ENCODE measurements at places on chromosomes 12 and 14.
A peak's percentile ranks its signal among the peaks of the same experiment; 100 is the strongest.

- H3K4me3 ChIP-seq, result no peak overlapping the region
- DNase-seq, result no peak
- peaks cover 26% of the 10 kb centered on the region for H3K36me3 ChIP-seq
- no peaks in the 10 kb centered on the region for H3K27me3 ChIP-seq
These were observed 11.8 kb downstream of the RPS6KA5 start for GRCh38 chr14:91048676-91049075.

- no peak overlapping the region for H3K27ac ChIP-seq
- no peaks in the 10 kb centered on the region for H3K36me3 ChIP-seq
These were observed 5.7 kb downstream of the SPIC start for GRCh38 chr12:101480849-101481248.

GRCh38 chr12:67623259-67623658 lies 25.3 kb upstream of the DYRK2 start:
- no peaks in the 10 kb centered on the region for H3K27me3 ChIP-seq
- H3K27ac ChIP-seq, result no peak overlapping the region
- peaks cover 6% of the 10 kb centered on the region for H3K36me3 ChIP-seq
- no peak for DNase-seq
- peaks cover 3% of the 10 kb centered on the region for H3K4me1 ChIP-seq

DNA sequence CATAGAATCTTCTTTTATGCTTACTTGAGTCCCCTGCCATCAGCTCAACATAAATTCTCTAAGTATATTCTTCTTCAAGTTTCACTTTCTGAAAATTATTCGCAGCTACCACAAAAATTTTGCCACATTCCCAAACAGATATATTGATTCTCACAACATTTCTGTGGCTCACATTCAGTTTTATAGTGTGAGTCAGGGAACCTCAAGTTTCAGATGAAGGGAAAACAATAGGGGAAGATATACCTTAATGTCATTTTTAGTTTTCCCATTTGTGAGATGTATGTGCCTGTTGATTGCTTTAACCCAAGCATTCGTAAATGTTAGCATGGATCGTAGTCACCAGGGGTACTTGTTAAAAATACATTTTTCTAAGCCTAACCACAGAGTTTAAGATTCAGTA lies 465.8 kb downstream of the CCER1 start:
- H3K27ac ChIP-seq, result no peak overlapping the region
- DNase-seq, result no peak
- no peaks in the 10 kb centered on the region for H3K27me3 ChIP-seq
- H3K4me3 ChIP-seq, result no peak overlapping the region

GRCh38 chr12:71128191-71128788 lies 29.5 kb downstream of the TSPAN8 start:
- H3K27ac ChIP-seq, result no peak overlapping the region
- no peak for DNase-seq
- no peaks in the 10 kb centered on the region for H3K36me3 ChIP-seq

GRCh38 chr14:100381395-100382105 lies 58.4 kb downstream of the SLC25A47 start:
- peaks cover 2% of the 10 kb centered on the region for H3K36me3 ChIP-seq
- H3K4me1 ChIP-seq, result peaks cover 22% of the 10 kb centered on the region

DNA sequence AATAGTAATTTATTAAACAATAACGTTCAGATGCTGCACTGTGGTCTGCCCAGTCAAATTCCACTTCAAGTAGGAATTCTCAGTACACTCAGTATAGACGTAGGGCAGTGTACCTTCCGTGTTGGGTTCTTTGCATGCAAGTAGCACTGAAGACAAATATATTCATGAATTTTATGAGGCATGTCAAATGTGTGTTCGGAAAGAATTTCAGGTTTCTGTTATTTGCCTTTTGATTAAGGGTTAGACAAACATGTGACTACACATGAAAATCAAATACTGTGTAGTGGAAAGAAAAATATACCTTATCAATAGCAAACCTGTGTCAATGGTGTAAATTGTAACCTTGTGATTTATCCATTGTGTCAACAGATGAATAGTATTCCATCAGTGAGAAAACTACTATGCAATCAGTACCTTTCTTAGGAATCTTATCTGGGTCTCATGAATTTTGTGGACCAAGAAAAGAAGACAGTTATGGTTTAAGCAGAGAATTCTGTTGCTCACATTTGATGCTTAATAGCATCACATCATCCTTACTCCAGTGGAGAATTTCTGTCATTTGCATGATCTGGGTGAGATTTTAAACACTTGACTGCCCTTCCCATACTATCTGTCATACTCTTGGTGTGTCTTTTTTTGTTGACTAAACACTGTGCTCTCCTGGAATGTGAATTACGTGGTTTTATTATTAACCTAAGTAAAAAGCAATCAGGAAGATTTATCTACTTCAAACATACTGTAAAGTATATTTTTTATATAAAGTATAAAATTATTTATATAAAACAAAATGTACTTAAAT lies 13.3 kb downstream of the TMEM260 start:
- no peak overlapping the region for H3K27ac ChIP-seq
- no peaks in the 10 kb centered on the region for H3K4me1 ChIP-seq
- H3K4me3 ChIP-seq, result no peak overlapping the region
- peaks cover 18% of the 10 kb centered on the region for H3K36me3 ChIP-seq
- no peak for DNase-seq

- H3K4me3 ChIP-seq, result no peak overlapping the region
- no peak overlapping the region for H3K27ac ChIP-seq
- H3K27me3 ChIP-seq, result peaks cover 6% of the 10 kb centered on the region
- no peak for DNase-seq
- no peaks in the 10 kb centered on the region for H3K36me3 ChIP-seq
These were observed 7.7 kb upstream of the IFNG-AS1 start for GRCh38 chr12:67981287-67982162.

- no peak overlapping the region for H3K27ac ChIP-seq
- no peaks in the 10 kb centered on the region for H3K36me3 ChIP-seq
- no peak for DNase-seq
These were observed 997.4 kb downstream of the FLRT2 start for GRCh38 chr14:86527312-86527711.

DNA sequence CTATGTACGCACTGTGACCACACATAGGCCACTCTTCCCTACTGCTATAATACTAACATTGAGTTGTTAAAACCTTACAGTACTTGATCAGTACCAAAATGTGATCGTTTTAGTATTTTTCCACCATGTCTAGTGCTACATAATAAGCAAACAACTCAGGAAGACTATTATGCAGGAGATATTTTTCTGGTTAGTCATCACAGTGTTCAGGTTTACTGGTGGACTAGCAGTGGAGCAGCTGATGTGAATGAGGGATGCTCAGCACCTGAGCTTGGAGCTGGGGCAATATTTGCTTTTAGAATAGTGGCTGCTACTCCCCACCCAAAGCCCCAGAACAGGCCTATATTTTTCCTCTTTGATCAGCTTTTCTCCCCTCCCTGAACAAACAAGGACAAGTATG lies 513.1 kb downstream of the KCNH5 start:
- no peak overlapping the region for H3K4me3 ChIP-seq
- H3K4me1 ChIP-seq, result no peaks in the 10 kb centered on the region
- no peaks in the 10 kb centered on the region for H3K36me3 ChIP-seq

DNA sequence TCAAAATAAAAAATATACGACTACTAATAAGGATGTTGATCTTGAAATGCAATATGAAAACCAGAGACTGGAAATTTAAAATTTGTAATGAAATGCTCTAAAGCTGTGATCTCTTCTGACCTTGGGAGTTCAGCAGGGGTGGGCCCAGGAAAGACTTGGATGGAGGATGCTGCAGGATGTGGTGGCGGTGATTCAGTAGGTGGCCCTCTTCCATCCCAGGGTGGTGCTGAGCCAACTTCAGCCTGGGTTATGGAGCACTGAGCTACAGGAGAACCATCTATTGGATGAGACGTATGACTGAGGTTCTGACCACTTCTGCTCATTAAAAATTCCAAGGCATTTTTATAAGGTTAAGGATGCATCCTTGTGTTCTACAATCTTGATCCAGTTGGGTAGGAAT lies 6.9 kb upstream of the PDE3A start:
- H3K36me3 ChIP-seq, result no peaks in the 10 kb centered on the region
- no peaks in the 10 kb centered on the region for H3K27me3 ChIP-seq
- no peak for DNase-seq
- no peak overlapping the region for H3K4me3 ChIP-seq
- H3K27ac ChIP-seq, result no peak overlapping the region
- H3K4me1 ChIP-seq, result no peaks in the 10 kb centered on the region

DNA sequence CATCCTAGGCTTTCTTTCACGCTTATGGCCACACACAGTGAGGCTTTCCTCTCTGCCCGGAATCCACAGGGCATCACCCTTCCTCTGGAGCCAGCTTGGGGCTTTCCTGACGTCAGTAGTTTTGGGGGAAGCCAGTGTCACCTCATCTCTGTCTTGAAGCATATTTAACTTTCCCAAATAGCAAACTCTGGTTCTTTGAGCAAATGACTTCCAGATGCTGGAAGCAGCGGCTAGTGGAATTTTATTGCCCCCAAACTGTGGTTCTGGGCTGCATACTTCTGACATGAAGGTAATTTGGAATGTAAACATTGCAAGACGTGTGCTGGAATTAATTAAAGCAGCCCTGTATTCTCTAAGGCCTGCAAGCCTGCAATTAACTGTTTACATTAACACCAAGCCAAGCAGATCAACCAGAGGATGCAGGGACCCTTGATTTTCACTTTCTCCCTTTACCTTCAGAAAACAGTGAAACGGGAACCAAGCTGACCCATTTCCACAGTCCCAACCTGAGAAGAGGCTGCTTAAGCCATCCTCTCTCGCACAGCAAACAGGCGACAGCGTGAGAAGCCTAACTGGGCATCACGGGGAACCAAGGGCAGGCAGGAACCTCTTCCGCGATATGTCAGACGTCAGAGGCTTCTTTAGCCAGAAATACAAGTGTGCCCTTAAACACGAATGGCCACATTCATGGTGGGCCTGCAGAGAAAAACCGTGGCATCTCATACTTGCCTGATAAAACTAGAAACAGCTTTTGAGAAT lies 258.4 kb downstream of the CACNA1C start:
- H3K4me1 ChIP-seq, result no peaks in the 10 kb centered on the region
- DNase-seq, result no peak
- peaks cover 10% of the 10 kb centered on the region for H3K27me3 ChIP-seq

- H3K27me3 ChIP-seq, result no peaks in the 10 kb centered on the region
- H3K27ac ChIP-seq, result no peak overlapping the region
- peaks cover 35% of the 10 kb centered on the region for H3K4me1 ChIP-seq
- H3K4me3 ChIP-seq, result no peak overlapping the region
These were observed 5.7 kb downstream of the SLC8B1 start for GRCh38 chr12:113329022-113329790.

DNA sequence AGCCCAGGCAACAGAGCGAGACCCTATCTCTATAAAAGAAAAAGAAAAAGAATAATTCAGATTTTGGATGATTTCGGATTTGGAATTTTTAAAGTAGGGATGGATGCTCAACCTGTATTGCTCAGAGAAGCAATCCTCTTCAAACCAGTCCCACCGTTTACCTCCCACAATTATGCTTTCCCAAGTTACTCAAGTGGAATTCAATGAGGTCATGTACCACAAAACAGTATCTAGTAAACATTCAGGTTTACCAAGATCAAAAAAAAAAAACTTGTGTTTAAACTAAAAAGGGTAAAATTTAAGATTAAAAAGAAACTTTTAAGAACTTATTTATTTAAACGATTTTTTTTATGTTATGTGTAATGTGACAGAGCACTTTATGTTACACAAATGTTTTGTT lies 2.5 kb downstream of the KDM5A start:
- peaks cover 7% of the 10 kb centered on the region for H3K27me3 ChIP-seq
- peaks cover 45% of the 10 kb centered on the region for H3K4me1 ChIP-seq
- H3K27ac ChIP-seq, result no peak overlapping the region
- peaks cover 43% of the 10 kb centered on the region for H3K36me3 ChIP-seq

- H3K4me1 ChIP-seq, result peaks cover 17% of the 10 kb centered on the region
- H3K4me3 ChIP-seq, result no peak overlapping the region
- H3K27me3 ChIP-seq, result peaks cover 8% of the 10 kb centered on the region
- no peaks in the 10 kb centered on the region for H3K36me3 ChIP-seq
These were observed 4.2 kb upstream of the DTD2 start for GRCh38 chr14:31461545-31461944.

DNA sequence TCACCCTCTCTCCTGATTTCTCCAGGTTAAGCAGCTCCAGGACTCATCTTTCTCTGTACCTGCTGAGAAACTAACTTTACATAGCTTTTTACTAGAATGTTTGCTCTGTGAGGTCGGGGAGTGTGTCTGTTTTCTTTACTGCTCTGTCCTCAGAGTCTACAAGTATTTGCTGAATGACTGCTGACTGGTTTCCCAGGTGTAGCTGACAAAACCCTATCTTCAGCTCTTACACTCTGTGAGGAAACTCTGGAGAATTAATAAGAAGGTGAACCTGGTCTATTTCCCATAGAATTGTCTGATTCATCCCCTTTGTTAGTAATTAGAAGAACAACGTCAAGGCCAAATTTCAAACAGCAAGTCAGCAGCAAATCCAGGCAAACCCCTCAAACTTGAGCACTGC lies 226.8 kb downstream of the ZFP36L1 start:
- H3K27ac ChIP-seq, result no peak overlapping the region
- peaks cover 32% of the 10 kb centered on the region for H3K4me1 ChIP-seq
- peaks cover under 1% of the 10 kb centered on the region for H3K27me3 ChIP-seq
- no peaks in the 10 kb centered on the region for H3K36me3 ChIP-seq

DNA sequence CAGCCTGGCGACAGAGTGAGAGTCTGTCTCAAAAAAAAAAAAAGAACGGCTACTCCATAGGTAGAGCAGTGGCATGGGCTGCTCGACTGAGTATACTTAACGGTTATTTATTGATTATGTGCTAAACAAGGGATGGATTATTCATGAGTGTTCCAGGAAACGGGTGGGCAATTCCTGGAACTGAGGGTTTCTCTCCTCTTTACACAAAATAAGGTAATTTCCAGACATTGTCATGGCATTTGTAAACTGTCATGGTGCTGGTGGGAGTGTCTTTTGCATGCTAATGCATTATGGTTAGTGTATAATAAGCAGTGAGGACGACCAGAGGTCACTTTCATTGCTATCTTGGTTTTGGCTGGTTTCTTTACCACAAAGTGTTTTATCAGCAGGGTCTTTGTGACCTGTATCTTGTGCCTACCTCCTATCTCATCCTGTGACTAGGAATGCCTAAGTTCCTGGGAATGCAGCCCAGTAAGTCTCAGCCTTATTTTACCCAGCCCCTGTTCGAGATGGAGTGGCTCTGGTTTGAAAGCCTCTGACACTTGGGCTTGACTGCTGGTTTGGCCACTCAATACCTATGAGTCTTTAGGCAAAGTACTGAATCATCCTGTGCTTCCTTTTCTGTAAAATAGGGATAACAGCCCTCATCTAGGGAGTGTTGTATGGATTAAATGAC lies 3.2 kb downstream of the DGLUCY start:
- no peaks in the 10 kb centered on the region for H3K27me3 ChIP-seq
- peaks cover 52% of the 10 kb centered on the region for H3K36me3 ChIP-seq
- H3K27ac ChIP-seq, result peak overlapping the region; percentile 93
- peak; percentile 35 for DNase-seq

GRCh38 chr14:89491711-89492381 lies 74.8 kb upstream of the FOXN3 start:
- no peaks in the 10 kb centered on the region for H3K4me1 ChIP-seq
- H3K36me3 ChIP-seq, result peaks cover 9% of the 10 kb centered on the region
- no peak overlapping the region for H3K4me3 ChIP-seq
- no peak overlapping the region for H3K27ac ChIP-seq
- no peak for DNase-seq
- no peaks in the 10 kb centered on the region for H3K27me3 ChIP-seq

- H3K36me3 ChIP-seq, result no peaks in the 10 kb centered on the region
- H3K4me3 ChIP-seq, result no peak overlapping the region
- no peaks in the 10 kb centered on the region for H3K4me1 ChIP-seq
- no peak overlapping the region for H3K27ac ChIP-seq
- no peak for DNase-seq
These were observed 363.0 kb upstream of the FKBP4 start for GRCh38 chr12:2431810-2432209.
